Kidney tubule cell (primary cell): ENCODE measurements at places on chromosomes 6 and 20.

DNA sequence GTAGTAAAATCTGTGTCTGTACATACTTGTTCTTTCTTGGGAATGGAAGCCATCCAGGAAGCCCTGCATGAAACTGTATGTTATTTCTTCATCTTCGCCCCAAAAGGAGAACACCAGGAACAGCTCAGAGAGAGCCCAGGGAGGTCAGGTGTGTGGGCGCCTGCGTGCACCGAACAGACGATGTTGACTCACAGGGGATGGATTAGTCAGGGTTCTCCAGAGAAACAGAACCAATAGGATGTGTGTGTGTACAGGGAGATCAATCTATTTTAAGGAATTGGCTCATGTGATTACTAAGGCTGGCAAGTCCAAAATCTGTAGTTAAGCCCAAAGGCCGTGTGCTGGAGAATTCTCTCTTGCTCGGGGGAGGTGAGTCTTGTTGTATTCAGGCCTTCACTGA lies 45.7 kb downstream of the RNASET2 start:
- DNase-seq, result no peak

DNA sequence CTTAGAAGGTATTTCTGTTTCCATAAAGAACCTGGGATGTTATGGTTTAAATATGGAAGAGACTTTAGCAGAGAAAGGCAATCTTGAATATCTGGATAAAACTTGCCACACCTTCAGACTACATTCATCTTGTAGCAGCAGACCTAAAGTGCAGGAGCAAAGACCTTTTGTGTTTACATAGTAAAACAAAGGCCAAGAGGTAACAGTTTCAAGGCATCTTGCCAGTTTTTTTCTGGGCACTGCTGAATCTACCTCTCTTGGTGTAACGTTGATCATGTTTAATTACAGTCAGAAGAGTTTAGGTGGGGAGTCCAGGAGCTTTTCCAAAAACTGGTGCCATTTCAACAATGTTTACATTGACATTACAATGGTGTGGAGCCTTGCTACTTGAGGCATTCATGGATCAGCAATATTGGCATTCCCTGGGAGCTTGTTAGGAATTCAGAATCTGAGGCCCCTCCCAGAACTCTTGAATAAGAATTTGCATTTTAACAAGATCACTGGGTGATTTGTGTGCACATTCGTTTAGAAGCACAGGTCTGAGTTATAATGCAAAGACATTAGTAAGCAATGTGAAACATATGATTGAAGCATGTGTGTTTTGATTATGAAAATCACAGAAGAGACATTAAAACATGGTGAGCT lies 94.5 kb downstream of the F13A1 start:
- no peak for DNase-seq

DNA sequence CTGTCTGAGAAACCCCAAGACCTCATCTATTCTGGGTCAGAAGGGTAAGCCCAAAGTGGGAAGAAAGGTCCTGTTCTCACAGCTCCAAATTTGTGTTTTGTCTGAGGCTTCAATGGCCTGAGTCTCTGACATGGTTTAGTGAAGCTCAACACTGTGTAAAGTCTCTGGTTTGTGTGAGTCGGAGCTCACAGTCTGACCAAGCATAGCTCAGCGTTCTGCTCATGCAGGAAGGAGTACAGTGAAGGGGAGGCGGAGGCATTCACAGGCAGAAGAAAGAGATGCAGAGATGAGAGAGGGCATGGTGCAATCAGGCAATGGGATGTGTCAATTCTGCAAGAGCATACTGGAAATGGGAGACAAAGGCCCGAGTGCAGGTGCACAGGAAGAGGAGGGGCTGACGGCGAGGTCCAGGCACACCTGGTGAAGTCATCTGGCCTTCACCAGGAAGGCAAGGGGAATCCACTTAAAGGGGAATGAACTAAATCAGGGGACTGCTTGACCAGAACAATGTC lies 463.0 kb upstream of the AGPAT4 start:
- DNase-seq, result peak; percentile 78

GRCh38 chr6:80250391-80250997 lies 144.0 kb downstream of the BCKDHB start:
- DNase-seq, result no peak

- peak; percentile 77 for DNase-seq
These were observed 530.3 kb downstream of the RFPL4B start for GRCh38 chr6:112877134-112878100.

DNA sequence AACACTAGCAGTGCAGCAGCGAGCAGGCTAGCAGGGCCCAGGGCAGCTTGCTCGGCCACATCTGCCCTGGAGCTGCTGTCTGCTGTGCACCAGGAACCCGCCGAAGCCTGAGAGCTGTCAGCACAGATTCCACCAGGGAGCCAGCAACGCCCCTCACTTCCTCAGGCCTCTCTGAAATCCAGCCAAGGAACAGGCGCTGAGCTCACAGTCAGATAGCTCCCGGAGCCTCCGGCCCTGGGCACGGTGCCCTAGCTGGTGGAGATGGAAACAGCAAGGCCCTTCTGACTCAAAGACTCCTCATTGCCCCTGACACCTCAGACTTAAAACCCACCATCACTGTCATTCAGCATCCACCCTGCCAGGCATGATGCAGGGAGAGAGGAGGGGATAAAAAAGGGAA lies 839.4 kb downstream of the MAFB start:
- peak; percentile 68 for DNase-seq

DNA sequence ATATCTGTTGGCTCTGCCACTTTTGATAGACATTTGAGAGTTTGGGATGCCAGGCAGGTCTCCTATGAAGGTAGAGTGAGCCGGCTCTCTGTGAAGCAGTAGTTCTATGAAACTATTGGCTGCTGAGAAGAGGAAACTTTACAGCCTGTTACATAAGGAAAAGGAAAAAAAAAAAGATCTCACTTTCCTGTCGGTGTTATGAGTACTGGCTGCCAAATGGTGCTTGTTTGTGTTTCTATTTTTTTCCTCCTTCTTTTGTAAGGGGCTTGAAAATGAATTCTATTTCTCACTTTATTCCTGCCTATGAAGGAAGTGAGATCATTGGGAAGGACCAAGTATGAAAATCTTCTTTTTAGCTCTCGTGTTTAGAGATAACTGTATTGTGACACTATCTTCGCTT lies 73.1 kb upstream of the CLDN20 start:
- no peak for DNase-seq

- DNase-seq, result peak; percentile 62
These were observed 10.0 kb downstream of the CITED2 start for GRCh38 chr6:139364302-139364981.

GRCh38 chr20:32443386-32443974 lies 85.3 kb downstream of the ASXL1 start:
- no peak for DNase-seq

GRCh38 chr6:10837622-10837994 lies 731 bp downstream of the MAK start:
- DNase-seq, result no peak

DNA sequence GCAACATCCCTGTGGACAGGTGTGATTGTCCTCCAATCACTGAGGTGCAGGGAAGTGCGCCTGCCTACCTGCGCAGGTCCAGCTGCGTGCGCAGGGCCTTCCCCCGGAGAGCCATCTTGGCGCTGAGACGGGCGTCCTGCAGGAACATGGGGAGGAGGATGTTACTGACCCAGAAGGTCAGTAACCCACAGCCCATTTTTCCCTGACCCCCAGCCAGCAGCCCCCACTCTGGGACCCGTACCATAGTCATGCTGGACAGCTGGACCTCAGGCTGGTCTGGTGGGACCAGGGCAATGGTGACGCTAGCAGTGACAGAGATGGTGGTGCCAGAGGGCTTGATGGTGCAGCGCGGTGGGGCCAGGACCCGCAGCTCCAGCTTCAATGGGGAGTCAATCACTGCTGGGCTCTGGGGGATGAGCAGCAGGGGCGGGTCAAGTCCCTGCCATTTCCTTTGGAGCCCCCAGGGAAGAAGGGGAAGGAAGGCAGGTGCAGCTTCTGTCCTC lies 9.7 kb downstream of the PLTP start:
- no peak for DNase-seq

DNA sequence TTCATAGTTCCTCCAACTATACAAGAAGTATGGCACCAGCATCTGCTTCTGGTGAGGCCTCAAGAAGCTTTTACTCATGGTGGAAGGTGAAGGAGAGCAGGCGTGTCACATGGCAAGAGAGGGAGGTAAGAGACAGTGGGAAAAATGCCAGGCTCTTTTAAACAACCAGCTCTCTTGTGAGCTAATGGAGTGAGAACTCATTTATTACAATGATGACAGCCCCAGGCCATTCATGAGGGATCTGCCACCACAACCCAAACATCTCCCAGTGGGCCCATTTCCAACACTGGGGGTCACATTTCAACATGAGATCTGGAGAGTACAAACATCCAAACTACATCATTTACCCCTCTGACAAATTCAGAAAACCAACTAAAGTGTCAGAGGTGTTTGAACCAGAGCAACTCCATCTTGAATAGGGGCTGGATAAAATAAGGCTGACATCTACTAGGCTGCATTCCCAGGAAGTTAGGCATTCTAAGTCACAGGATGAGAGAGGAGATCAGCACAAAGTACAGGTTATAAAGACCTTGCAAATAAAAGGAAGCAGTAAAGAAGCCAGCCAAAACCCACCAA lies 2.2 kb upstream of the UBD start:
- DNase-seq, result peak; percentile 20

DNA sequence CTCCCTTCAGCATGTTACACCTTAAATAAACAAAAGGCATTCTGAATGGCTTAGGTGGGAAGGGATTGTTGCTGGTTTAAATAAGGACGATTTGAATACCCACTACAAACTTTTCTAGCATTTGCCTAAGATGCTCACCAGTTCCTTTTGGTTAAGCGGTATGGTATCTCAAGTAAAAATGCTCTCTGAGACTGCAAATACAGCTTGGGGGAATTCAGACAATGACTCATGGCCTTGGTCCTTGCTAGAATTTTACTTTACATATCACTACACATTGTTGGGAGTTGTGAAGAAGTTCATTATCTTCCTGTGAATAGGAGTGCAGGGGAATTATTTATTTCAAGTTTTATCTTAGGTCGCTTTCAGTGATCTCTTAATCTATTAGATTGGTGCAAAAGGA lies 670.7 kb downstream of the UTRN start:
- DNase-seq, result peak; percentile 61

DNA sequence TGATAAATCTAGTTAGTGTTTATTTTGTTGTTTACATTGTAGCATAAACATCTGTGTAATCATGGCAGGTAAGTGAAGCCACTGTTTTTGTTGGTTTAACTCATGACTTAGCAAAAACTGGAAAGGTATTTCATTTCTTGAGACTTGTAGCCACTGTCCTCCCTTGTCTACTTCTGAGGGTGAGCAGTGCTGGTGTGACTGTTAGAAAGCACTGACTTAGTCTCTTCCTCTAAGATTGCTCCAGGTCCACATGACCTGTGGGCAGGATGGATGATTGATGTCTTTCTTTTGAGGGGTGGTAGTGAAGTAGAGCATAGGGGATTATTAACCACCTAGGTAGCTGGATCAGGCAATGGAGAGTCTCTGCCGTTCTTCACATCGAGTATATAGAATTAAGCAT lies 203.8 kb downstream of the ARID1B start:
- no peak for DNase-seq

GRCh38 chr20:3042625-3043024 lies 797 bp upstream of the GNRH2 start:
- DNase-seq, result no peak

GRCh38 chr6:10641528-10641927 lies 52.9 kb downstream of the C6orf52 start:
- DNase-seq, result no peak

- peak; percentile 90 for DNase-seq
These were observed 97.4 kb downstream of the OR2B2 start for GRCh38 chr6:27814665-27815424.

DNA sequence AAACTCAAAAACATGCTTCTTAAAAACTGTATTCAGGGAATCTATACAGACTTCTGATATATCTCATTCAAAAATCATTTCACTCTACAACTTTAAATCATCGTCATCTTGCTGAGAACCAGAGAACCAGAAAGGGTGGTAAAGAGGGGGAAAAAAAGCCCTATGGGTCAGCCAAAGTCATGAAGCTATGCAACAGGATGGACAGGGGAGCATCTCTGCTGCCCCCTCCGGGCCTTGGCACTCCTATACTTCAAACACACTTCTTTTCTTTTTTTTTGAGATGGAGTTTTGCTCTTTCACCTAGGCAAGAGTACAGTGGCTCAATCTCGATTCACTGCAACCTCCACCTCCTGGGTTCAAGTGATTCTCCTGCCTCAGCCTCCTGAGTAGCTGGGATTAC lies 73.5 kb upstream of the NFATC2 start:
- DNase-seq, result no peak

DNA sequence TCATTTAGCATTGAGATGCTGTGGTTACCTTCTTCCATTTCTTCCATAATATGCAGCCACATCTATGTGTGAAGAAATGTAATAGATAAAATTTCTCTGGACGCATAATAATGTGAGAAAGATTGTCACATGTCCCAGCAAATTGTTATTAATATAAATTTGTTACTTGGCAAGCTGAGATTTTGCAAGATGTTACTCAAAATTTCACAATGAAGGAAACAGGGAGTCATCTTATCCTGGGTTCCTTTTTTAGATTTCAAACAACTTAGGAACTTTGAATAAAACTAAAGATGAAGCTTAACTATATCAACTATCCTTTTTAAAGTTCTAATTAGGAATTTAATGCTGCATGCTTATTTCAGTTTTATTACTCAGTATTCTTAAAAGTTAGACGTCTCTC lies 3.6 kb downstream of the ESR1 start:
- DNase-seq, result no peak

GRCh38 chr6:107714104-107714503 lies 110.0 kb downstream of the SCML4 start:
- no peak for DNase-seq

DNA sequence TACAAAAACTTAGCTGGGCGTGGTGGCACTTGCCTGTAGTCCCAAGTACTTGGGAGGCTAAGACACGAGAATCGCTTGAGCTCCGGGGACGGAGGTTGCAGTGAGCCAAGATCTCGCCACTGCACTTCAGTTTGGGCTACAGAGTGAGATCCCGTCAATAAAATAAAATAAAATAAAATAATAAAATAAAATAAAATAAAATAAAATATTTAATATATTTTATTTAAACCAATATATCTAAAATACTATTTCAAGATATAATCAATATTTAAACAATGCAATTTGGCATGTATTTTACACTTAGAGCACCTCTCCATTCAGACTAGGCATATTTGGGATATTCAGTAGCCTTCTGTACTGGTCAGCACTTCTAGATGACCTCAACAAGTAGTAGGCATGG lies 142.1 kb downstream of the FOXA2 start:
- no peak for DNase-seq

- DNase-seq, result peak; percentile 95
These were observed 120.4 kb downstream of the MYLK4 start for GRCh38 chr6:2630359-2630758.

DNA sequence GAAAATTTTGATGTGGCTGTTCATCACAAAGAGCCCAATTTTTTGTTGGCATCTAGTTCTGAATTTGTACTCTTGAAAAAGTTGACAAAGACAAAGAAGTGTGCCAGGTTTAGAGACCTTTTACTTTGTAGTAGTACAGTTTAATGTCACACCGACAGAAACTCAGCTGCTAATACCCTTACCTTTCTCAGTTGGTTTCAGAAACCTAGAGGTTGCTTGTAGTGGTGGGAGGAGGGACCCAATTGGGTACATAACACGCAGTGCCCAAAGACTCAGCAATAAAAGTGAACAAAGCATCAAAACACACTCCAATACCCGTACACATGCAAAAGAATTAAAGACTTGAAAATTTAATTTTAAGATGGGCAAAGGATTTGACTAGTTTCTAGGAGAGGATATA lies 203.7 kb downstream of the CDKAL1 start:
- DNase-seq, result no peak

GRCh38 chr6:73528897-73529296 lies 8.1 kb upstream of the EEF1A1 start:
- DNase-seq, result no peak

- DNase-seq, result no peak
These were observed 193.4 kb upstream of the PRDM1 start for GRCh38 chr6:105892577-105893262.

- peak; percentile 65 for DNase-seq
These were observed 141.9 kb downstream of the PDE7B start for GRCh38 chr6:135993361-135993760.
